Amniotic epithelial cell (primary cell): ENCODE measurements at places on chromosomes 13 and 19.

GRCh38 chr13:96650301-96650886 is 343.9 kb downstream of the OXGR1 start:
- peak; percentile 99 for DNase-seq

GRCh38 chr19:58554494-58555368 is at the start of gene CHMP2A:
TSS of gene CHMP2A (minus strand) at chr19:58555105. CDS start at chr19:58554212, 893 bp downstream.
- peak; percentile 94 for DNase-seq

GRCh38 chr13:50082426-50083281 is 67.4 kb downstream of the KCNRG start:
- DNase-seq = peak; percentile 81

- DNase-seq = no peak
Measured at GRCh38 chr13:37065890-37066526, 6.5 kb upstream of the SUPT20H start.

DNA sequence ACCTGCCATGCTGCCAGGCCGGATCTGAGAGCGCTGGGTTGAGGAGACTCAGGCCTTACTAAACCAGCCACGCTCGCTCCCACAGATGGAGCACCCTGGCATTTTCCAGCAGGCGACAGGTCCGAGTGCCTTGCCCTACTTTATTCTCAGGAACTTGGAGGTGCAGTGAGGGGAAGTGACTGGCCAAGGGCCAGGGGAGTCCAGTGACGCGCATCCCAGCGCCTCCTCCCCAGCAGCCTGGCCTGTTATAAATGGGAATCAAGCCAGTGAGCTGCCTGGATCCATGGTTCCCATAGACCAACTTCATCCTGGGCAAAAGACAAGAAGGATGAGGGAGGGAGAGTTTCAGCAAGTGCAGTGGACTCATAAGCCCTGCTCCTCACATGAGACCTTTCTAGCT is 35.5 kb downstream of the TMED1 start:
- peak; percentile 15 for DNase-seq

GRCh38 chr13:64529874-64530485 is 2700.2 kb downstream of the PCDH9 start:
- DNase-seq = peak; percentile 10

- no peak for DNase-seq
Measured at GRCh38 chr19:57190301-57190700, 999 bp upstream of the ZNF264 start.

- DNase-seq = peak; percentile 75
Measured at GRCh38 chr19:35269438-35270117, 816 bp downstream of the USF2 start.

DNA sequence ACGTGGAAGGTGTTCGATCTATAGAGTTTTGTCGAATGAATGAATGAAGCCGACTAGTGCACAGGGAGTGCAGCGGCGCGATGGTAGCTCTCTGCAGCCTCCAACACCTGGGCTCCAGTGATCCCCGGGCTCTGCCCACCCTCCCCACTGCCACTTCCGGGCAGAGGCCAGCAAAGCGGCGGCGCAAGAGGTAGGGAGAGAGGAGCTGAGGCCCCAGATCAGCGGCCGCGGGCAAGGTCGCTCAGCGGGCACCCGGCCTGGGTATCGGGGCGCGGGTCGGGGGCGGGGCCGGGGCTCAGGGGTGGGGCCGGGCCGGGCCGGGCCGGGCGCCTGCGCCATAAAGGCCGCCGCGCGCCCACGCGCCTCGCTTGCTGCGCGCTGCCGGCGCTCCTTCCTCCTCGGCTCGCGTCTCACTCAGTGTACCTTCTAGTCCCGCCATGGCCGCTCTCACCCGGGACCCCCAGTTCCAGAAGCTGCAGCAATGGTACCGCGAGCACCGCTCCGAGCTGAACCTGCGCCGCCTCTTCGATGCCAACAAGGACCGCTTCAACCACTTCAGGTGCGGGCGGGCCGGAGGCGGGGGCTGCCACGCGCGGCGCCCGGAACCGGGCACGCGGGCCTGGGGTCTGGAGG is at the start of gene GPI:
GPI (plus strand) TSS at position 367 of the 633 bp plus-strand sequence; CDS start at position 438, 71 bp downstream.
- peak; percentile 29 for DNase-seq
